ENCODE measurements at places on chromosomes 2 and 18.

DNA sequence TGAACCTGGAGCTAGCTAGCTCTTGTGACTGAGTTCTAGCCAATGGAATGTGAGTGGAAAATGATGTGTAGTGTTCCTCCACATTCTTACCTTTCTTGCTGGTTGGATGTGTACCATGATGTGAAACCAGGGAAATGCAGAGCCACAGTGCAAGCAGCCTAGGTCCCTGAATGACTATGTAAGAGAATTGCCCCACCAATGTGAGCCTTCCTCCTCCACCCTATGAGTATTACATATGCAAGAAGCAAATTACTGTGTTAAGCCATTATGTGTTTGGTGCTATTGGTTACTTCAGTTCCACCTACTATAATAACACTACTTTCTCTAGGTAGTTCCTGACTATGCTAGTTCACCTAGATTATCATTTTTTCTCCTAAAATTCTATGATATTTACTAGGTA is 39.6 kb downstream of the LCLAT1 start:
- no peak for DNase-seq

GRCh38 chr2:141957827-141958450 is 172.9 kb downstream of the LRP1B start:
- no peak for DNase-seq

DNA sequence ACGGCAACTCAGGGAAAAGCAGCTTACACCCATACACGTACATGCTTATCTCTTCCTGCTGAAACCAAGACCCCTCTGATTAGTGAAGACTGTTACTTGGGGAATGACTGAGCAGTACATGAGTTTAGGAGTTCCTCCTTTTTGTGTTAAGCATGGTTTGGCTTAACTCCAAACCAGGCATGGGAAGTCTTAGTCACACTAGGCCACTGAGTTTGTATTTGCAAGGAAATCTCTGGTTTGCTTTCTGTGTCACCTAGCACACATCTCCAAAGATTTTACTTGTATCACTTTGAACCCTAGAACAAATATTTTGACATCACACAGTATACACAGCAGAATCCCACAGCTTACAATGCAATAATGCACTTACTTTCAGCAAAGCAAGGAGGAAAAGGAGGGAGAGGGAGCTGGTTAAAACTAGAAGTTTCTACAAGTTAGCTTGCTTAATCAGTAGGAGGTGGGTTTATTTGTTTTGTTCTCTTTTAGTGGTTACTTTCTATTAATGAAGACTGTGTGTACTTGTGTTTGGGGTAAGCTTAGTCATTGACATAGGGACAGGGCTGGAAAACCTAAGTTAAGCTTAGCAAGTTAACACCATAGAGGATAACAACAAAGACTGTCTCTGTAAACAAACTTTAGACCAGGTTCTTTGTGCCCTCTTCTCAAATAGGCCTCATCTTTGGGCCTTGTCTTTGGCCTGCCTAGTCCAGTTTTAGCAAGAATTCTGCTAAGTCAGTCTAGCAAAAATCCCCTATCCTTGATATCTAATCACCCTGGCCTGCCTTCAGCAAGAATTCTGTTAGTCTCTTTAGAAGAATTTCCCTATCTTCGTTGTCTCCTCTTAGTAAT is 219.4 kb downstream of the MREG start:
- no peak for DNase-seq

DNA sequence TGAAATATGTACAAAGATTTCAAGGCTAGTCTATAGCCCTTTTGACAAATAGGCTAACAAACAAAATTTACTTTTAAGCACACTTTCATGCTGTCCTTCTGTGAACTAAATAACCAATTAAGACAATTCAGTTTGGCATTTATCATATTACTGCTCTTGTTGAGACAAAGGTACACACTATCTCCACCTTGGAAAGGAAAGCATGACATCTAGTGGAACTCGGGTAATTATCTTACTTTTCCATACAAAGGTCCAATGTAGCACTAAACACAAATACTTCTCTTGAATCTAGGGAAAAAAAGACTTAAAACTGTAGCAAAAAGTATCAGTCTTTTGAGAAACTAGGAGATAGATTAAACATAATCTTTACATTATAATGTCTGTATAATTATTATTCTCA is 125.0 kb upstream of the CD226 start:
- DNase-seq, result no peak

DNA sequence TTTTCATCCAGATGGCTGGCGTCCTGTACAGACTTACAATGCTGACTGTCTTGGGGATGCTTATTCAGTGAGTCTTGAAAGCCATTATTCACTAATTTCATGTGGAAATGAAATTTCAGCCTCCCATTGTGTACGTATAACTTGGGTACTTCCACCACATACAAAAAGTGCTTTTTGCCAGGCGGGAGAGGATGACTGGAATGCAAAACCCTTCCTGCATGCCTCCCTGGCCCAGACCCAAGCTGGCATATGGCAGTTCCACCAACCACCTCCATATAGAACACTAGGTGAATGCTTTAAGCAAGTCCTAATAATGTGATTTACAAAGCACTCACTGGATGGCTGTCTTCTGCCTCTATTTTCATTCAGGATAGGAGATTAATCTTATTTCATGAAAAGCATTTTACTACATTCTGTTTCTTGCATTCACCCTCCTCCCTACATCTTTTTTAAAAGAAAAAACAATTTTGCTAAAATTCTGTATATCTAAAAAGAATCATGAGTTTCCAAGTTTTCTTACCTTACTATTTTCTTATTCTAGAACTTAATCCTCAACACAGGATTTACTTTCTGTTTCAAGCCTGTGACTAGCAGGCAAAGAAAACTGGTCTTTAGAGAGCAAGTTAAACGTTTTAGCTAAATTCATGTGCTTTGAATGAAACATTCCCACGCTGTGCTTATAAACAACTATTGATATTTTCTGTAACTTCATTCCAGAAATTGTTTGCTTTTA is 327.6 kb downstream of the NCKAP5 start:
- no peak for DNase-seq

DNA sequence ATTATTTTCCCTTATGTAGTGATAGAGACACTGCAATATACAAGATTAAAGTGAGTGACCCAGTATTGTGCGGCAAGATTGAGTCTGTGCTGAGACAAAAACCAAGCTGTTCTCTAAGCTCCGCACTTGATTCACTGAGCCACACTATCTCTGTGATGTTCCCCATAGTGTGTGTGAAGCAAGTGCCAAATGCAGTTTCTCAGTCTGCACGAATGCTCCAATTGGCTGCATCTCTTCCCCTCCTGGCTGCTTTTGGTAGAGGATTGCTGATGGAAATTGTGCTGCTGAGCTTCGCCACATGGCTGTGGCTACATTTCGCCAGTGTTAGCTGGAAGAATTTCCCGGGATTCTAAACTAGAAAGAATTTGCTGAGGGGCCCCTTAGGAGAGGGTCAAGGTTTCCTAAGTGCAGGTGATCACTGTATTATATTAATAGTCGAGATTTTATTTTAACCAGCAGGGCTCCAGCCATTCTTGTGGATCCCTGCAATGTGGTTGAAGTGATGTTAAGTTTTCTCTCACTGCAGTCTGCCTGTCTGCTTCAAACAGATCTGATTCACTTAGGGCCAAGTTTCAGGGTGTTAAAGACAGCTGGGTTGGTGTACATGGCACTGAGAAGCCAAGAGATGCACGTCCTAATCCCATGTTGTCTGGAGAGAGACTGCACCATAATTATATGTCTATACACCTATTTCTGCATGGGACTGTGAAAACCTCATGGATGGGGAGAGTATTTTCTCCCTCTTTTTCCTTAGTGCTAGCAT is 317.2 kb downstream of the DCC start:
- no peak for DNase-seq

- DNase-seq, result no peak
These were observed 199.6 kb downstream of the MYCN start for GRCh38 chr2:16139663-16140615.

GRCh38 chr2:187509667-187510417 is 44.4 kb downstream of the TFPI start:
- no peak for DNase-seq

DNA sequence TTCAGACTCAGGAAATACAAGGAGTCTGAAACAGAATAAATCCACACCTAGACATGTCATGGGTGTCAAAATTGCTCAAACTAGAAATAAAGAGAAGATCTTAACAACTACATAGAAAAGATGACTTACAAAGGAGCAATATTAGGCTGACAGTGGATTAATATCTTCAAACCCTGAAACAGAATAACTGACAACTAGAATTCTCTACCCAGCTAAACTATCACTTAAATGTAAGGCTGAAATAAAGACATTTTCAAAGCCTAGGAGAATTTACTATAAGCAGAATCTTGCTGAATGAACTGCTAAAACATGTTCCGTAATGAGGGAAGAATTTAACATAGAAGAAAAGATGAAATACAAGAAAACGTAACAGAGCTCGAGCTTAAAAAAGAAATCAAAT is 168.1 kb downstream of the EHBP1 start:
- DNase-seq, result no peak

- DNase-seq, result no peak
These were observed 54.4 kb upstream of the FOSL2 start for GRCh38 chr2:28338046-28338817.

- no peak for DNase-seq
These were observed 5.2 kb downstream of the EML6 start for GRCh38 chr2:54728669-54729120.

GRCh38 chr2:68717305-68717661 is 17.3 kb upstream of the ARHGAP25 start:
- DNase-seq, result no peak

DNA sequence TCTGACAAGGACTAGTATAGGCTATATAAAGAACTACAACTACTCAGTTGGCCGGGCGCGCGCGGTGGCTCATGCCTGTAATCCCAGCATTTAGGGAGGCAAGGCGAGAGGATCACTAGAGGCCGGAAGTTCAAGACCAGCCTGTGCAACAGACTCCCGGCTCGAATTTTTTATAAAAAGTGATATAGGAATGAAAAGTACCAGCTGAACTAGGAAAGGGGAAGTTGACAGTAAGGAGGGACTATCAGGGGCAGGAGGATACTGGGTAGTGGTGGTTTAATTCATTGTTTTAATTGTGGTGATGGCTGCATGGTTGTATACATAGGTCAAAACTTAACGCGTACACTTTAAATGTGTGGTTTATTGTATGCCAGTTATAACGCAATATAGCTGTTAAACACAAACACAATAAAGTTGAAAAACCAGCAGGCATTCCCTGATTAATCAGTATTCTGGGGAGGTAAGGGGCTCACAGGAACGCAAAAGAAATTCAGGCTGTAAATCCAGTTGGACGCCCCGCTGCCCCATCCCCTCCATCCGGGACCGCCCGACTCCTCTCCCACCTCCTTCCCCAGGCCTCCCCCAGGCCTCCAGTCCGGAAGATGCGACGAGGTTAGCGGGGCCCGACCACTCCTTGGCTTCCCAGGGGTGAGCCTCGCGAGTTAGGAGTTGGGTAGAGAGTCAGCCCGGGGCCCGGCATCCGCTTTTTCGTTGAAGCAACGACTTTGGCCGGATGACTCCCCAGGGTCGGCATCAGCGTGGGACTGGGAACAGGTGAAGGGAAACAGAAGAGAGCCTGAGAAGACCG is 746 bp upstream of the POLR1B start:
- DNase-seq, result peak; percentile 47

- DNase-seq, result no peak
These were observed 3.2 kb downstream of the SMAD7 start for GRCh38 chr18:48947560-48947959.

GRCh38 chr18:12463191-12463590 is 55.5 kb downstream of the PRELID3A start:
- no peak for DNase-seq

DNA sequence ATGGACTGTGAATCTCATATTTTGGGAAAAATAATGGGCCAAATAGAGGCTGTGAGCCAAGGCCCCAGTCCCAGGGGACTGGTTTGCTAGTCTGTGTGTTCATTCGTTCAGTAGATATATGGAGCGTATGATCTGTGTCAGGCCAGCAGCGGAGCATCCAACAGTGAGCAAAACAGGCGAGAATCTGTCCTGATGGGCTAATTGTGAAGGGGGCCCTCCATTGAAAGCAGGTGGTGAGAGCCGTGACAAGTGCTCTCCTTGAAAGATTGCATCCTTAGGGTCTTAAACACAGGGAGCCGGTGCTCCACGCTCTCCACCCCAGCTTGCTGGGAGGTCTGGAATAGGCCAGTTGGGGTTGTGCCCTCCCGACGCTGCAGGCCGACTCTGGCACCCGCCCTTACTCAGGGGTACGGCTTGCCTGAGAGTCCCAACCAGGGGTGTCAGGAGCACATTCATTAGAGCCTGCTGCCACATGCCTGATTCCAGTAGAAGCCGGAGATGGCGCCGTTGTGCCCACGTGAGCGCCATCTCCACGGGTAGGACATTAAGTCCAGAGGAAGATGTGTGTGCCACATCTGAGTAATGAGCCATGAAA is 213.3 kb downstream of the SH3RF3 start:
- DNase-seq, result no peak

- no peak for DNase-seq
These were observed 455.1 kb upstream of the HS6ST1 start for GRCh38 chr2:128773641-128774319.

DNA sequence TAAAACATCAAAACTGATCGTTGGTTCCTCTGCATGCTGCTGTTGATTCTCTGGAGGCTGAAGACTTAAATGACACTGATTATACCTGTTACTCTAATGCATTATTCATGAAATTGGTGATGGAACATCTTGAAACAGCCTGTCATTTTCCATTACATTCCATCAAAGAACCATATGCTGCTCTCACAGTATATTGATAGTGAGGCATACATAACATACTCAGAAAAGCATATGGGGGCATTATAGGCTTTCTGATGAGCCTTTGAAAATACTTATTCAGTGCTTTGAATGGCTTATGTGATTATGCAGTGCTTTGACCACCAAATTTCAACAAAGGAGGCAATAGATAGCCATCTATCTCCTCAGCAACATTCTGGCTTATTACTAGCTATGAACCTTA is 392.1 kb downstream of the CDH19 start:
- DNase-seq, result no peak

GRCh38 chr2:133943108-133943507 is 310.8 kb upstream of the MGAT5 start:
- DNase-seq, result no peak

- no peak for DNase-seq
These were observed 73.1 kb upstream of the CXCR4 start for GRCh38 chr2:136191041-136191440.

GRCh38 chr2:237304763-237305514 is 109.0 kb downstream of the COL6A3 start:
- no peak for DNase-seq

DNA sequence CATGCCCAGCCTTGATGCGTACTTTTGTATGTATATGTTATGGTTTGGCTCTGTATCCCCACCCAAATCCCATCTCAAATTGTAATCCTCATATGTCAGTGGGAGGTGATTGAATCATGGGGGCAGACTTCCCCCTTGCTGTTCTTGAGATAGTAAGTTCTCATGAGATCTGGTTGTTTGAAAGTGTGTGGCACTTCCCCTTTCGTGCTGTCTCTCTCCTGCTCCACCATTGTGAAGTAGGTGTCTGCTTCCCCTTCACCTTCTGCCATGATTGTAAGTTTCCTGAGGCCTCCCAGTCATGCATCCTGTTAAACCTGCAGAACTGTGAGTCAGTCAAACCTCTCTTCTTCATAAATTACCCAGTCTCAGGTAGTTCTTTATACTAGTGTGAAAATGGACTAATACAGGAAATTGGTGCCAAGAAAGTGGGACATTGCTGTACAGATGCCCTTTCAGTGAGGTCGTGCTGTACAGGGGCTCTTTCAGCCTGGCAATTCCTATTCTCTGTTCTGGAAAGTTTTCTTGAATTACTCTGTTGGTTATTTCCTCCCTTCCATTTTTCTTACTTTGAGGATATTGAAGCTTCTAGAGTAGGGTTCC is 38.2 kb downstream of the KCMF1 start:
- DNase-seq, result no peak

All from stimulated activated CD4-positive, alpha-beta T cell treated with anti-CD3 and anti-CD28 coated beads, Interleukin-1b, Interleukin-23, amount 100 ng/mL, for 4 hours (primary cell).